H7 (cell line): ENCODE measurements at places on chromosomes 1 and 21. TPM values are rescaled to one million over a fixed set of nuclear protein-coding genes. Genes with fewer than 3 reads are reported as not detected.
A peak's percentile ranks its signal among the peaks of the same experiment; 100 is the strongest.

OLIG2 gene
- total RNA-seq: 0.17 and 0.67 TPM in 2 replicates

COL16A1 gene
- 10.3 and 13.8 TPM in 2 replicates for total RNA-seq

SPRR2A gene
- total RNA-seq: not detected in 2 replicates

DNA sequence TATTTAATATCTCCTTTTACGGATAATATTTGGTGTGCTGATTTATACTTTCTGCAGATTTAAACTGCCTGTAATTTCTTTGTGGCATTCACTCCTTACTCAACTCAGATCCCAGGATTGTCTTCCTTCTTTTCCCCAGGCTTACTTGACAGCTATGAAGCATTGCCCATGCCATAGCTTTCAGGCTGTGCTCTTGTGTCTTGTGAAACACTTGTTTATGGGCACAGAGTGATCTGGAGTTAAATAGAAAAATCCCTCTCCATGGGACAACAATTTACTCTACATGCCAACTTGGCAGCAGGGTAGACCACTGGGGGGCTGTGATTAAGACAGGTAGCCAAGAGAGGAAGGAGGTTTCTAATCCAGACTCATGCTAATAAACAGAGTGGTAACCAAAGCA lies 57.4 kb downstream of the PPP1R12B start:
- no peak for DNase-seq

GRCh38 chr1:91799863-91800262 lies 86.1 kb downstream of the TGFBR3 start:
- DNase-seq: no peak

DNA sequence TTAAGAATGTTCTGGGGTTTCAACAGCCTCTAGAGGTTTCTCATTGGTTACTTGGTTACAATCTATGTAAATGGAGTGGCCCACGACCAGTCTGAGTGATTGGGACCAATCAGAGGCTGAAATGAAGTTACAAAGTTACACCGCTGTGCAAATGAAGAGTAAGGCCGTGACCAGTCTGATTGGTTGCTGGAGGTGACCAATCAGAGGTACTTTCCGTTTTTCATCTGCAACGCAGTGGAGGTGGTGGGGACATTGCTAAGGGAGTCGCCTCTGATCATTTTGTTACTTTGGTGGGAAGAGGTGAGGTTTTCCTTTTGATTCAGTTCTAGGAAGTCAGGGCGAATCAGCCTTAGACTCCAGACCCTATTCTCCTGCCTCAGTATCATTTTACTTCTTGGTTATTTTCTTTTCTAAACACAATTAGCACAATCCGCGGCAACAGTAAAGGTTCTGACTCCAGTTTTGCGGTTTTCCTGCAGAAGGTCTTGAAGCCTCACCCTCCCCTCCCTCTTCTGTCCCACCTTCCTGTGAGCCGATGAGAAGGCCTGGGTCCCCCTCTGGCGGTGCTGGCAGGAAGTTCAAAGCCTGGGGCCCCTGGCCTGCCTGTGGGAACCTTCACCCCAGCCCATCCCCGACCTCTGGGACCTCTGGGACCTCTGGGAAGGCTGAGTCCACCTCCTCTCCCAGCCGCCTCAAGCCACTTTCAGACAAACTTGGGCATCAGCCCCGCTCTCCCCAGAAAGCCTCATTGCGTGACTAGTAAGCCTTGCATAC lies 38.7 kb upstream of the TTC34 start:
- no peak for DNase-seq

- peak; percentile 4 for DNase-seq
These were observed 79.5 kb downstream of the STUM start for GRCh38 chr1:226627924-226628611.

SELP gene
- total RNA-seq: not detected in 2 replicates

- DNase-seq: no peak
These were observed 207.9 kb upstream of the ST6GALNAC5 start for GRCh38 chr1:76659171-76659940.

DNA sequence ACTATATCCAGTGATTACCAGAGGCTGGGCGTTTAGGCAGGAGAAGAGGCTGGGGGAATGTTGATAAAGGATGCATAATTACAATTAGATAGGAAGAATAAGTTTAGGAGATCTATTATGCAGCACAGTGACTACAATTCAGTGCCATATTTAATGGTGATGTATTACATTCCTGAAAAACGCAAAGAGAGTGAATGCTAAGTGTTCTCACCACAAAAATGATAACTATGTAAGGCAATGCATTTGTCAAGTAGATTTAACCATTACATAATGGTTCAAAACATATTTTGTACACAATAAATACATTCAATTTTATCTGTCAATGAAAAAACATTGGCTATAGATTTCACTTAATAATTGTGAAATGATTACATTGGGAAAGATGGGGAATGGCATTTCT lies 548.9 kb downstream of the NUF2 start:
- DNase-seq: no peak

GRCh38 chr1:143720087-143721023 lies 251.4 kb downstream of the FAM72C start:
- peak; percentile 36 for DNase-seq

CHML gene
- total RNA-seq: 30.4 and 47.0 TPM in 2 replicates

USP48 gene
- total RNA-seq: 37.1 and 62.3 TPM in 2 replicates

- DNase-seq: peak; percentile 83
These were observed 27.1 kb downstream of the ACTA1 start for GRCh38 chr1:229406798-229407197.

DNA sequence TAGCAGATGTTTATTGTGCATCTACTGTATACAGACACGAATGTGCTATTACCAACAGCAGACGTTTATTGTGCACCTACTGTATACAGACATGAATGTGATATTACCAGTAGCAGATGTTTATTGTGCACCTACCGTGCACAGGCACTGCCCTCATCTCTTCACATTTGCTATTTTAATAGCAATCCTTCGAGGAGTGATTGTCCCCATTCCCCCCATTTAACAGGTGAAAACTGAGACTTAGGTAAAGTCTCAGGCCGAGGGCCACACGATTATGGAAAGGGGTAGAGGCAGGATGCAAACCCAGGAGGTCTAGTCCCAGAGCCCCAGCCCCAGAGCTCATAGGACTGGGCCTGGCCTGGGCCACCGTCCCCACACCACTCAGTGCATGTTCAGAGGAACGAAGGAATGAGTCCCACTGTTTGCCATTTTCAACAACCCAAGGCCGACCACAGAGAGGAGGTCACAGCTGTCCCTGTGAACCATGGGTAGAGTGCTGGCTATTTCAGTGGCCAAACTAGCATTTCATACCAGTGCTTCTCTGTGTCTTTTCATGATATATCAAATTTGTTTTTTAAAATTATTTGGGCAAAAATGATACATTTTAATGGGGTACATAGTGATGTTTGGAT lies 114.4 kb upstream of the TMEM51 start:
- DNase-seq: no peak

DNA sequence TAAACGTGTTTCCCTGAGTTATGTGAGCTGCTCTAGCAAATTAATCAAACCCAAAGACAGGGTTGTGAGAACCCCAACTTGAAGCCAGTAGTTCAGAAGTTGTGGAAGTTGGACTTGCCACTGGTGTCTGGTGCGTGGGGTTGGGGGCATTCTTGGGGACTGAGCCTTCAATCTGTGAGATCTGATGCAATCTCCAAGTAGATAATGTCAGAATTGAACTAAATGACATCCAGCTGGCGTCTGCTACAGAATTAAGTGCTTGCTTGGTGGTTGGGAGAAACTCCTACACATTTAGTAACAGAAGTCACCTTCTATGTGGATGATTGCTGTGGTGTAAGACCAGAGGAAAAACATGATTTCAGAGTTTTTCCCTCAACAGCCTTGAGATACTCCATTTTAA lies 207.4 kb downstream of the FGGY start:
- no peak for DNase-seq

- DNase-seq: no peak
These were observed 89.7 kb downstream of the ITSN1 start for GRCh38 chr21:33732038-33732437.

GRCh38 chr1:27570784-27571183 lies 33.2 kb downstream of the AHDC1 start:
- DNase-seq: peak; percentile 84

DNA sequence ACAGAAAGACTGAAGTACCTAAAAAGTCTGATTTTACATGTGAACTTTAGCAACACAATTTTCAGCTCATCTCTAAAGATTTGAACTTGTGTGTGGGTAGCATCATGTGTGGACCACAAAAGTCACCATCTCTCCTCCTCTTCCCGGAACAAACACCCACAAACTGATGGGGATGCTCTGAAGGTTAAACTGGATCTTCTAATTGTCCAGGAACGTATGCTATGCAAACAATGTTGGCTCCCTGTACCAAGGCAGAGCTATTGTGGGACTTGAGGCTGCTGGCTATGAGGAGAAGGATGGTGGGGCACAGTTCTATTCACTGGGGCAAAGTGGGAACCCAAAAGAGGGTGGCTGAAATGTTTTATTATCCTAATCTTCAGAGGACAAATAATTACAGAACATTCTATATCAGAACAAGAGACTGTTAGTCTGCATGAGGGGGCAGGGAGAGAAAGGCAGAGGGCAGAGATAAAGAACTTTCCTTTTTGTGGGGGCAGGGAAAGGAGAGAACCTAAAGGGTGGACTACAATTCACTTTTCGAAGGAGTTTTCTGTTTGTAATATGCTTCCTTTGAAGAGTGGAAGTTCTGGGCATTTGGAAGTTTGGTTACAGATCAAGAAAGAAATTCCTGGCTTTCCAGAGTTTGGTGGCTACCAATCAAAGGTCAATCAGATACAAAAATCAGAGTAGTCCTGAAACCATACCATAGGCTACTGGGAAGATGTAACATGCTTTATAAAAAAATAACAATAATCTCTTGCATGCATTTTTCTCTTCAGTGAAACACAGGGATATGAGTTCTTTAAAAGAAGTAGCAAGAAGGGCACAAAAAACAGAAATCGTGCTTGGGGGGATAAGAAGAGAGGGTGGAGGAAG lies 62.9 kb downstream of the GADD45A start:
- no peak for DNase-seq

- DNase-seq: no peak
These were observed 17.1 kb downstream of the ADORA1 start for GRCh38 chr1:203144661-203145060.

FCER1G gene
- 0.35 TPM in 1 of 2 replicates, not detected in the other for total RNA-seq

DNA sequence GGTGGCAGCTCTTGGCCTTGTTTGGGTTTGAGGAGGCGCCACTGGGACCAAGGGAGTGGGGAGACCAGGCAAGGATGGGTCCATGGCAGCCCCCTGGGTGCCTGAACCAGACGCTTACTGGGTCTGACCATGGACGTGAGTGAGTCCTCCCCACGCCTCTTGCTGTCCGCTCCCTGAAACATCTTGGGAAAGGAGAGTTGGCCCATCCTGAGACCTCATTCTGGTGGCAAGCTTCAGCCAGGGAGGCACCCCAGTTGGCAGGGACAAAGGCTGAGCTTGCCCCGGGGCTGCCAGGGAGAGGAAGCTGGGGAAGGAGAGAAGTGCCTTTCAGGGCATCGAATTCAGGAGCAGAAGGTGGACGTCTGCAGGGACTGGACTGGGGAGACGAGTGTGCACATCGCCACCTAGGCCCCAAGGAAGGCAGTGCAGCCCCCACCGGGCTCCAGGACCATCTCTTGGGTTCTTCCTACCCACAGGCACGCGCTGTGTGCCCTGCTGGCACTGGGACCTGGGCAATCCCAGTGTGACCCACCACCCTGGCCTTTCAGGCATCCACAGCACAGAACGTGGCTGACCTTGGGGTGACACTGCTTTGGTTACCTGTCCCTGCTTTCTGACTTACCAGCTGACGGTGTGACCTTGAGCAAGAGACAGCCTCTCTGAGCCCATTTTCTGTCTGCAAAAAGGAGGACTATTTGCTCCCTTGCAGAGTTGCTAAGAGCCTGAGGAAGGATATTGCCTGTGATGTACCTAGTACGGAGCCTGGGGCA lies 132.9 kb upstream of the WNT4 start:
- DNase-seq: peak; percentile 92

DNA sequence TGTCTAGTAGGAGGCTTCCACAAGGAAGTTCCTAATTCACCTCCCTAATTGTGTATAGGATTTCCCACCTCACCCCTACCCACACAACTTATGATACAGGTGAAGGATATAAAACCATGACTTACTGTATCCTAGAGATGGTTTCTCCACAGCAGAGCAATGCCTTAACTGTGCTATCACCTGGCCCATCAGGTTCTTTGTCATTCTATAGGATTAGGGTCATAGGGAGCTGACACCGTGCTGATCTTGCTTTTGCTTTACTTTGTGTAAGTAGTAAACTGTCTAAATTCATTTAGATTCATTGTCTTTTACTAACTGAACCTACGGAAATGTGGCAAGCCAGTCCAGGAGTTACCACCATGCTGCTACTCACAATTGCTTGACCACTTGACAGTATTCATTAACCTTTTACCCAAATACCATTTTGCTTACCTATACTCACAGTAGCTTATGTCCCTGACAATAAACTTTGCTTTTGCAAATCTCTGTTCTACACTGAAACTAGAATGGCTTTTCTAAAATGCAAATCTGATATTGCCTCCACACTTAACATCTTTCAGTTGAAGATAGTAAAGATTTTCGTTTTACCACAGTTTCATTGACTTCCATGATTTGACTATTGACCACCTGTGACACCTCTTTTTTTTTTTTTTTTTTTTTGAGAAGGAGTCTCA lies 147.6 kb downstream of the IFI44 start:
- DNase-seq: peak; percentile 6
